ENCODE measurements at places on chromosomes 5 and 9.

DNA sequence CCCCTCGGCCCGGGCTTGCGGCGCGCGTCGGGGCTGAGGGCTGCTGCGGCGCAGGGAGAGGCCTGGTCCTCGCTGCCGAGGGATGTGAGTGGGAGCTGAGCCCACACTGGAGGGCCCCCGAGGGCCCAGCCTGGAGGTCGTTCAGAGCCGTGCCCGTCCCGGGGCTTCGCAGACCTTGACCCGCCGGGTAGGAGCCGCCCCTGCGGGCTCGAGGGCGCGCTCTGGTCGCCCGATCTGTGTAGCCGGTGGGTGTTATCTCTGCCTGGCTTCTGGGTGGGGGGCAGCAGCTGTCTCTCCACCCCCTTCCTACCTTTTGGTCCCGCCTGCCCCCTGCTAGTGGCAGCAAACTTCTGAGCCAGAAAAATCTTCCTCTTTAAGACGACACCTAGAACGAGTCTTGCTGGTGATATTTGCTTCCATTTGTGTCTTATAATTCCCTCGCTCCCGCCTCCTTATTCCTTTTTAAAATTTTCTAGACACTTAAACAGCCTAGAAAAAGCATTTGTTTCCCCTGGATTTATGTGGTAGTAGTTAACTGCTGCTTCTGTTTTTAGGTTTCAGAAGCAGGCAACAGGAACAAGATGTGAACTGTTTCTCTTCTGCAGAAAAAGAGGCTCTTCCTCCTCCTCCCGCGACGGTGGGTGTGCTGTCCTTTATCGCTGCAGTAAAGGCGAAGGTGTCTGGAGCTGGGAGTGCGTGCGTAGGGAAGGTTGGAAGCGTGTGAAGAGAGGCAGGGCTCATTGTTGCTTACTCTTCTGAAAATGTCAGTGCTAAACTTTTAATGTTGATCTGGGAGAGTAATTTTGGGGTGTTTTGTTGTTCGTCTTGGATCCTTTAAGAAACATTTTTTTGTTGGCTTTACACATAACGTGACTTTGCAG lies 554 bp downstream of the JAK2 start:
- no peak for DNase-seq

DNA sequence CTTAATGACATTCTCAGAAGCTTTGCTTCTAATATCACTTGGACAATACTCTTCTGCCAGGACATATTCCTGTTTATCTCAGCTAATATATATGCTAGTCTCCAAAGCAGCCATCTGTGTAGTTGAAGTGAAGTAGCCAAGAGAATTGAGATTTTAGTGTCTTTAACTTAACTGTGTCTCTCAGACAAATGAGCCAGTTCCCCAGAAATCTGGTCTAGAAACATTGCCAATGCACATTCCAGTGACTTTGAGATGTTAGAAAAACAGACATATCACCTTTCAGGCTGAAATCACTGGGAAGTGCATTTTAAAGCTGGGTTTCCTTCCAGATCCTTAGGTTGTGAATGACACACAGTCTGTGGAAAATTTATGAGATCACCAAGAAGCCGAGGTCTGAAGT lies 114.6 kb downstream of the MTX3 start:
- DNase-seq: no peak

GRCh38 chr5:20351849-20352248 lies 363.8 kb upstream of the CDH18 start:
- no peak for DNase-seq

GRCh38 chr5:167969998-167970397 lies 321.4 kb upstream of the WWC1 start:
- DNase-seq: no peak

- DNase-seq: no peak
Observed at GRCh38 chr5:54159893-54160195, 150.5 kb downstream of the ARL15 start.

DNA sequence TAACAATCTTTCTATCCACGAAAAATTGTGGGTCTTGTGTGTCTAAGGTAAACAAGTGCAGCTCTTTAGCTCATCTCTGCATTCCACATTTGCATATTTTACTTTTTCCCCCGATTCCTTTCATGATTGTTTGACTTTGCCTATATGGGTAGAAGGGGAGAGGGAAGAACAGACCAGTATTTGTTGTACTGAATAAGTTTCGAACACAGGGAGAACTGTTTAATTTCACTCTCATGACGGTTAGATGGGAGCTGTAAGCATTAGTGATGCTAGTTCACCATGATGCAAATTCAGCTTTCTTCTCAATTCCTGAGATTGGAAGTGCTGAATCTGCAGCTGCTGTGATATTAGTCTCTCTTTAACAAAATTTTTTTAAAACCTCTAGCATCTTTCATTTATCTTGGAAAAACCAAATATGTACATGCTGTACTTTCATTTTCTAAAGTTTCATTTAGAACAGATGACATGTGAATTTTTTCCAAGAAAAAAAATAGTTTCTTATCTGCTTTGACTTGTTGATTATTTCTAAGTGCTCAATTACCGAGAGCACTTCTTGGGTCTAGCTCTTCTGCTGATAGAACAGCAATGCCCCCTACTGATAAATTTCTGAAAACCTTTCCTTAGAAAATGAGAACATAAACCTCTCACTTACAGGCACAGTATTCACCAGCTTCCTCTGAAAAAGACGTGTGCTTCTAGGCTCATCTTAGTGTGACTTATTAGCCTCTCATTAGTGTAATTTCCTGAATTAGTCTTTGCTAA lies 149.5 kb downstream of the BAAT start:
- DNase-seq: peak; percentile 28

- no peak for DNase-seq
Observed at GRCh38 chr9:70427161-70427945, 12.9 kb upstream of the KLF9 start.

DNA sequence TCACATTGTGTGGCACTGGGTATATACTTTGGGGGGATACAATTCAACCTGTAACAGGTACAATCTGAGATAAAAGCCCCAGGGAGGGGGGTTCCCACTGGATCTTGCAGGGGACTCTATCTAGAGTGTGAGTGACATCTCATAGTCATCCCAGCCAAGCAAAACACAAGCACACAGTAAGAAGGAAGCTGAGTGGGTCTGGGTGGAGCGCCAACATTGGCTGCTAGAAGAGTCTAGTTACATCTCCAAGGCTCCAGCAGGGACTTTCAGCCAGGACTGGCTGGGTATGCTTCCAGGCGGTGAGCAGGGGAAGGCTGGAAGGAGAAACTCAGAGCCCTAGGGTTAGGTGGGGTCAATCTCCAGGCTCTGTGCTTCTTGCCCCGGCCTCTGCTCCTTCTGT lies 53.0 kb downstream of the IL31RA start:
- no peak for DNase-seq

GRCh38 chr9:83070261-83070660 lies 7.3 kb upstream of the RASEF start:
- peak; percentile 31 for DNase-seq

GRCh38 chr9:78295177-78295575 lies 1.7 kb upstream of the PSAT1 start:
- DNase-seq: no peak

DNA sequence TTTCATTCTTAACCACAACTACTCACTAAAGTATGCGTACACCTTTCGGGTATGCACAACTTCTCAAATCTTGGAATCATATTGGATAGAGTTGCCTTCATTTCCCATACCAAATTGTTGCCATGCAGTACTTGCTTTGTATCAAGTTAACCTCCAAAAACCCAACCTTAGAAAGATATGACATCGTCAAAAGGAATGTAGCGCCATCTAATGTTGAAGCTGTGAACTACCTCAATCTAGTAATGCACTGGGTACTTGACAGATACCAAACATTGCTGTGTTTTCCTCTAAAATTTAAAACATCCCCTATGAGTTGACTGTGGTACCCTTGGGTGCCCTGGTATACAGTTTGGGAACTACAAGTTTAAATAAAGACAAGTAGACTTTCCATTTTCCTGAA lies 318.4 kb downstream of the ARL15 start:
- DNase-seq: no peak

GRCh38 chr9:87714819-87715218 lies 11.1 kb upstream of the CTSL start:
- peak; percentile 19 for DNase-seq

- peak; percentile 75 for DNase-seq
Observed at GRCh38 chr9:71249729-71250317, 128.4 kb upstream of the TRPM3 start.

DNA sequence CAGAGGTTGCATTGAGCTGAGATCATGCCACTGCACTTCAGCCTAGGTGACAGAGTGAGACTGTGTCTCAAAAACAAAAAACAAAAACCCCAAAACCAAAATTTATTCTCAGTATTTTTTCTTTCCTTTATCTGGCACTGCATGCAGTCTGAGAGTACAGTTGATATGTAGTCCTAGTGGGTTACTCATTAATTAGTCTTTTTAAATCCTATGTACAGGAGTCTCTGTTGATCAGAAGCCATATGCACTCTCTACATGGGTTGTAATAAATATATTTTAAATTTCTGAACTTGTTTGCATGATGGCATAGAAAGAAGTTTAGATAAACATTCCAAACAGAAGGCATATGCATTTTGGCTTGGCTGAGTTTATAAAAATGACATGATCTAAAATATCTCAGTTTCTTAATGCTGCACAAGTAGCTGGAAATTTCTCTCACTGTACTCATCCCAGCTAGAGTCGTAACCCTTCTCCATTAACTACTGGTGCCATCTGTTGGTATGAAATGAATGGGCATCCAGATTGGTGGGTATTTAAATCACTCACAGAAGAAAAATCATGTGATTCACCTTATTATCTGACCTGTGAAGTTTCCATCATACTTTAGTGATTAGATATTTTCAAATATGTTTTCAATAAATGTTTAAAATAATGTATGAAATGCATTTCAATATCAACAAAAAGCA lies 284.8 kb downstream of the CTNND2 start:
- DNase-seq: peak; percentile 4

GRCh38 chr5:175885813-175886212 lies 14.4 kb downstream of the CPLX2 start:
- no peak for DNase-seq

DNA sequence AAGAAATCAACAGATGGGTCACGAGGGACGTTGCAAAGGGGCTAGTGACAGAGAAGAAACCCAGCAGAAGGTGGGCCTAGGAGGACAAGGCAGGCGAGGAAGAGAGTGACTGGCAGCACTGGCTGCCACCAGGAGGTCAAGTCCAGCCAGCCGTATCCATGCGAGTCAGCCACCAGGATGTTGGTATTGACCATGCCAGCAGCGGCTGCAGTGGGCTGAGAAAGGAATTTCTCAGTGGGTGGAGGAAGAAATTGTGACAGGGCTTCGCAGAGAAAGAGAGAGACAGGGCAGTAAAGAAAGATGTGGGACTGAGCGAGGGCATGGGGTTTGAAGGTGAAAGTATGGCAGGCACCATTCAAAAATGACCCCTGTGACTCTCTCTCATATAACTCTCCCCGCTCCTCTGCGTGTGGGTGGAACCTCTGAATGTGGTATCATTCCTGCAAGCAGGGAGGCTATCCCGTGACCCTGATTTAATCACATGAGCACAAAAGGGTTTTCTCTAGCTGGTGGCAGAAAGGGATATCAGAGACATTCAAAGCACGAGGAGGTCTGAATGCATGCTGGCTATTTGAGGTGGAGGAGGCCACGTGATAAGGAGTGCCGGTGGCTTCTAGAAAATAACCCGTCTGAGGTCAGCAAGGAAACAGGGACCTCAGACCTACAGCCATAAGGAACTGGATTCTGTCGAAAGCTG lies 45.4 kb upstream of the FBXW11 start:
- no peak for DNase-seq

GRCh38 chr9:93222890-93223259 lies 38.9 kb downstream of the WNK2 start:
- DNase-seq: no peak

- no peak for DNase-seq
Observed at GRCh38 chr5:179915406-179915935, 7.8 kb upstream of the TBC1D9B start.

GRCh38 chr9:79759460-79759859 lies 187.7 kb downstream of the TLE4 start:
- DNase-seq: no peak

DNA sequence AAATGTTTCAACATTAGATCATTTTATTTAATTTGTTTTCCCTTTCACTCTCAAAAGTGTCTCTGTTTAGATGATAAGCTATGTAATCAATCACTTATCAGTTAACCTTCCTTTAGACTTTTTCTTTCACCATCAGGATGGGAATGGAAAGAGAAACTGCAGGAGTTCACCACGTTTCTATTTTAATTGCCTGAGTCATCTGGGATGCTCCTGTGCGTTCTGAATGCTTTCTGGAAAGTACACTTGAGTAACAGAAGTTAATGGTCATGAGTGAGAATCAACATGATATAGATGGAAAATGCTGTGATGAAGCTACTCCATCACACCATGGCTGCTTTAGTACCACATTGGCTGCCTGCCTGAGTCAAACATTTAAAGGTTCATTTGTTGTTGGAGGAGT lies 783.3 kb upstream of the CDH9 start:
- DNase-seq: peak; percentile 9

DNA sequence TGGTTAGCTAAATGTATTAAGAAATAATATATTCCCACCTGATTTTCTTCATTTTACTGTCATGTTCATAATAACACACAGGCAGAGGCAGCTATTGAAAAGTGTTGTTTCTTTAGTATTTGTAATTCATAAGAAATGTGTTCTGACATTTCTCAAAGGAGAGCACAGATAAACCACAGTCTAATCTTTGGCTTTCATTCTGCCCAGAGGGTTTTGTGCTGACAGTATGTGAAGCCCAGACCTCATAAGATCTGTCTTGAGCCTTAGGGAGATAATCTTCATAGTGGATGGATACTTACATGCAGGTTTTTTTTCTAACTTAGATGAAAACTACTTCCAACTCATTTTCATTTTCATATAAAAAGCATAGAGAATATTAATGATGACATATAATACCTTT lies 206.1 kb downstream of the CHSY3 start:
- no peak for DNase-seq

GRCh38 chr9:109162677-109163076 lies 4.4 kb downstream of the FRRS1L start:
- DNase-seq: no peak

DNA sequence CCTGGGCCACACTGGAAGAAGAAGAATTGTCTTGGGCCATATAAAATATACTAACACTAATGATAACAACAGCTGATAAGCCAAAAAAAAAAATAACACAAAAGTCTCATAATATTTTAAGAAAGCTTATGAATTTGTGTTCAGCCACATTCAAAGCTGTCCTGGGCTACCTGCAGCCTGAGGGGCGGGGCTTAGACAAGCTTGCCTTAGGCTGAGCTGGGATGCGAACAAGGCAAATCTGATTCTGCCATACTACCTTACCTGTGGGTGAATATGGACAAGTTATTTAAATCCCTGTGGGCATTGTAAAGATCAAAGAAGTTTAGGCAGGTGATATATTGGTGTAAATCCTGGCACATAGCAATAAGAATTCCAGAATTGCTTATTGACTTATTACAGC lies 212.3 kb upstream of the ATP10B start:
- DNase-seq: no peak

Measured in RWPE1 (cell line).